ENCODE measurements at places on chromosomes 1 and 21. TPM values are rescaled to one million over a fixed set of nuclear protein-coding genes. Genes with fewer than 3 reads are reported as not detected.

The NES gene
- total RNA-seq, result 22.3 TPM

DNA sequence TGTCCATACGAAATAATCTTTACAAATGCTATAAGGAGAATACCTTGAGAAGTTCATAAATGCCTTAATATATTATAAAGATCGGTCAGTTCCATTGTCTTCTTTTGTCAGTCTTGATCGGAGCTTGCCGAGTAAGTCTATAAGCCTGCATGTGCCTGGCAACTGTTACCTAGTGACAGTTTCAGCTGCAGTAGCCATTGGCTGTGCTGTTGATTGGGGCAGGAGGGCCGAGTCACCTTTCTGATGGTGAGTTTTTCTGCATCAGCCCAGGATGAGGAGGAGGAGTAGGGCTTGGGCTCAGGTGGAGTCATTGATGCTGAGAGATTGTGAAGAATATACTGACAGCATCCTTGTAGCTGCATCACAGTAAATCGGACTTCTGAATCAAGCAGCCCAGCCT, 1.9 kb upstream of the GPR52 start:
- no peak for DNase-seq

- no peak for DNase-seq
Measured at GRCh38 chr21:45404730-45405270, at the start of gene COL18A1. COL18A1 (plus strand) TSS chr21:45405165; CDS start chr21:45405231, 66 bp downstream.

DNA sequence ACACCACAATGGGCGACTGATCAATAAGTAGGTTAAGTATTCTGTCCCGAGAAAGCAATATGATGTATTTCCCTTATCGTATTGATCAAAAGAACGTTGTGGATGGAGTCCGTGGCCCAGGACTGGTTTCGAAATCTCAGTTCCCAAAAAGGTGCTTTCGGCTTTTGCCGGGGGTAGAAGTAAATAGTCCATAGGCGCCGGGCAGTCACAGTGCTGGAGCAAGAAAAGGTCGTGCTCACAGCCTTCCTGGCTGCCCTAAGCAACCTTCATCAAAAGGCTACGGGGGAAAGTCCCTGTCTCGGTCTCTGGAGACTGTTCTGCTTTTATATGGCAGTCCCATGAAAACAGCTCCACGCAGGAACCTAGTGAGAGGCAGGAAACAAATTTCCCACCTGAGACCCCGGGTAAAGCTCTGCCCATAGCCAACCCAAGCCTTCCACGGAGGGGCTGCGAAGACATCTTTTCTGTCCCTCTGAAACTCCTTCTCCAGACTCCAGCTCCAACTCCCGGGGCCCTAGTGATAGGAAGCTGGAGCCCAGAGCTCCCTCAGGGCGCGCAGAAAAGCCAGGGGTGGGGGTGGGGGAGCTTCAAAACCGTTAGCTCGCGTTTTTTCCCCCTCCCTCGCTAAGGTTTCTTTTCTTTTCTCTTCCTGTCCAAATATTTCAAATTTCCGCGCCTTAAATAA, 7.0 kb downstream of the CDKN2C start:
- DNase-seq, result no peak

The LAPTM5 gene
- total RNA-seq, result 205 TPM
